Stimulated activated naive CD4-positive, alpha-beta T cell (primary cell): ENCODE measurements at places on chromosomes 3 and 15.

- DNase-seq, result no peak
Measured at GRCh38 chr15:48800245-48800644, 10.6 kb downstream of the CEP152 start.

- DNase-seq, result no peak
Measured at GRCh38 chr3:37072892-37073291, 79.6 kb downstream of the MLH1 start.

GRCh38 chr3:35648347-35648746, 9.0 kb downstream of the ARPP21 start:
- no peak for DNase-seq

- no peak for DNase-seq
Measured at GRCh38 chr3:81749265-81749664, 12.2 kb downstream of the GBE1 start.

DNA sequence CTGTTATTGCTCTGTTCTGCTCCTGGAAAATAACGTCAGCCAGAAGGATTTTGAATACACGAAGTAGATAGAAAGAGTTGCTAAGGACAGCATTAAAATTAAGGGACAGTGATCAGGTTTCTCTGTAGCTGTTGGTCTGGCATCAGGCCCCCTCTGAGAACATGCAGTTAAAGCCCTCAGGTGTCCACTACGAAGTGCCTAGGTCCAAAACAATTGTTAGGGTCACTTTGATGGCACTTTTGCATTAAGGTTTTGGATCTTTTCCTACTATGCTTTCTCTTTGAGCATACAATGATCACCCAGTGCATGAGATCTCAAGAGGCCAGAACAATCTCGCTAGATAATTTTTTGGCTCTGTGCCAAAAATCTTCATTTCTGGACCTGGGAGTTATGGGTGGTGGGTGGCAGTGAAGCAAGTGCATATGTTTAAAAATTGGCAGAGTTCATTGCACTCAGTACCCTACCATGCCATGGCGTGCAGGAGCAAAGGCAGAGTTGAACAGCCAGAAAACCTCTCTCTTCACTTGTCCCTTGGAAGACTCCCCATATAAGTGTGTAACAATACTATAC, 797.6 kb downstream of the ROBO2 start:
- no peak for DNase-seq

DNA sequence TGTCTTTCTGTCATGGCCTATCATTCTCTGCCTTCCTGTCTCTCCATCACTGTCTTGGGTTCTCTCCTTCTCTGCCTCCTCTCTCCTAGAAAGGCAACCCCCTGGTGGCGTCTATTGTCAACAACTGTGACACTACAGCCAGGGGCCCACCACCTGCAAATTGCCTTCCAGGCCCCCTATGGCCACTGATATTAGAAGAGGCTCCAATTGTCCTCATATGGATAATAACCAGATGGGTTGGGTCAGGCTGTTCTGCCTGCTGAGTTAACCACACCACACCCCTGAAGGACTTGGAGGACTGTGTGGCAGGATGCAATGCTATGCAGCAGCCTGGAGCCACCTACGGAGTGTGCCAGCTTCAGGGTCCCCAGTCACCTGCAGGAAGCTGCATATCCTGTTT, 665.0 kb downstream of the NTRK3 start:
- no peak for DNase-seq
